ENCODE measurements at places on chromosomes 4 and X.

GRCh38 chr4:144801731-144802130, 155.8 kb downstream of the HHIP start:
- DNase-seq = no peak

- DNase-seq = no peak
Measured at GRCh38 chr4:139208404-139208945, 31.5 kb upstream of the ELF2 start.

GRCh38 chrX:21394792-21395191, 20.6 kb downstream of the CNKSR2 start:
- DNase-seq = no peak

DNA sequence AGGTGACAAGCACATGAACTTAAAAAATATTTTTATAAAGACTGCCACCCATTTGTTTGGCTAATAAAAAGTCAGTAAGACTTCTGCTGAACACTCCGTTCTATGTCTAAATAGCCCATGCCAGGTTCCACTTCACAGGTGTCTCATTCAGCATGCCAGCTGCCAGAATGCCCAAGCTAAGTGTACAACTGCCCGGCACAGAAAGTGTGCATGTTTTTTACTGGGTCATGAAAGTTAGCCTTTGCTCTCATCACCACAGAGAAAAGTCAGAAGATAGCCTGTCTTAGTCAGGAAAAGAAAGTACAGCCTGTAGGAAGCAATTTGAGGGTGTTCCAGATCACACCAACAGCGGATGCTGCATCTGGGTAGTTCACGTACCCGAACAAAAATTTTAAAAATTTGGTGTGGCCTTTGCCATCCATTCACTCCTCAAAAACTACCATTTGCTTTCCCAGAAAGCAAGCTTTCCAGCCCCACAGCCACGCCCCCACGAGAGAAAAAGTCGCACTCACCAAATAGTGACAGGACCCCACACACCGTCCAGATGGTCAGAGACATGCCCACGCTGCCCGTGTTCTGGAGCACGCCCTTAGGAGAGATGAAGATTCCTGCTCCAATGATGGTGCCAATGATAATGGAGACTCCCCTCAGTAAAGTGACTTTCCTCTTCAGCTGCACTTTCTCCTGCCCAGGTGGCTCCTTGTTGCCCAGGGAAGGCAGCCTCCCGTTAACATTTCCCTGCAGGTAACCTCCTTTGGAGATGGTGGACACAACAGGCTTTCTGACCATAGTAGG, 671 bp downstream of the SLC7A11 start:
- DNase-seq = no peak

- DNase-seq = no peak
Measured at GRCh38 chrX:41142130-41142910, 57.1 kb downstream of the USP9X start.

- no peak for DNase-seq
Measured at GRCh38 chr4:55851885-55852284, 1.6 kb upstream of the EXOC1 start.
